ENCODE measurements at places on chromosomes 2 and 18. TPM values are rescaled to one million over a fixed set of nuclear protein-coding genes. Genes with fewer than 3 reads are reported as not detected.

DNA sequence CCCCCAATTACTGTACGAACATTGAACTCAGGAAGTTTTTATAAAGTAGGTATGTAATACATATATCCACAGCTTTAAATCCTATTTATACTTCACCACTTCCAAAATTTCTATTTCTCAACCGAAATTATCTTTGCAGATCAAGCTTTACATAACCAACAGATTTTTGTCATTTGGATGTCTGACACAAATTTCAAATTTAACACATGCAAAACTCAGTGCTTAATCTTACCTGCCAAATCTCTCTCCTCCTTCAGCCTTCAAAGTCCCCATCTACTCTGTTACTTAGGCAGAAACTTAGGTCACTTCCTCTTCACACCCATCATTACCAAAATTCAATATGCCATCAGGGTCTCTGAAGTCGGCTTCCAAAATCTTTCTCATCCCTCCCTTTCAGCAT is 990.1 kb upstream of the NRXN1 start:
- no peak for DNase-seq

- DNase-seq, result no peak
These were observed 539.6 kb downstream of the SATB2 start for GRCh38 chr2:198917926-198918720.

DNA sequence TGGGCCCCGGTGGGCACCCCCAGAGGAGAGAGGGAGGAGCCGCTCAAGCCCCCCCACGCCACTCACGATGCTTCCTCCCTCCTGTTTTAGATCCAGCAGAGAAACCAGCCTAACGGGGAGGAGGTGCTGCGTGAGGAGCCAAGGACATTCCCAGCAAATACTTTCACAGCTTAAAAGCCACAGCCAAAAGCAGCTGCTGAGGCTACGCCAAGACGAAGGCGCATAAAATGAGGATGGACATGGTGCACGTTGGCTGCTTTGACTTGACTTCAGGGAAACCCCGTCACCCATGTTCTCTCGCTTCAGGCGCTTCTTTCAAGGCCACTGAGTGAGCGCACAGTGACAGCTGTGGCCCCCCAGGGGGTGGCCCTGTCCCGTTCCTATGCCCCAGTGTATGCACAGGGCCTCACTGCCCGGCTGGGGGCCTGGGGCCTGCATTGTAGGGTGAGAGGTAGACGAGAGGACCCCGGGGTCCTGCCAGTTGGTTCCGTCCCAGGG is 72.1 kb upstream of the PXDN start:
- no peak for DNase-seq

ABCG5 gene
- not detected for total RNA-seq

Data from thoracic aorta (tissue), 2 donors.